ENCODE measurements at places on chromosomes 12 and 14.

DNA sequence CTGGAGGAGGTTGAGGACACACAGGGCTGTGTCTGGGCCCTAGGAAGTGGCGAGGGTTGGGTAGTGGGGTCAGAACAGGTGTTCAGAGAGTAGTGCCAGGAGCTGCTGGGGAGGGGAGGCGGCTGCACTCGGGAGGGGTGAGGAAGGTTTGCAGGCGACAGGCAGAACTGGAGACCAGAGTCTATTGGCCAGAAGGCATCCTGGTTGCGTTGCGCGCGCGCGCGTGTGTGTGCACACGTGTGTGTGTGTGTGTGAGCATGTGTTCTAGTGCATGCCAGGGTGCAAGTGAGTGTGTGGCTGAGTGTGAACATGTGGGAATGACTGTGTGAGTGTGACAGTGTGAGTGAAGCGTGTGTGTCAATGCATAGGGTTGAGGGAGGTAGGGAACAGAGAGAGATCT, 86.4 kb downstream of the CCDC92 start:
- no peak for DNase-seq

DNA sequence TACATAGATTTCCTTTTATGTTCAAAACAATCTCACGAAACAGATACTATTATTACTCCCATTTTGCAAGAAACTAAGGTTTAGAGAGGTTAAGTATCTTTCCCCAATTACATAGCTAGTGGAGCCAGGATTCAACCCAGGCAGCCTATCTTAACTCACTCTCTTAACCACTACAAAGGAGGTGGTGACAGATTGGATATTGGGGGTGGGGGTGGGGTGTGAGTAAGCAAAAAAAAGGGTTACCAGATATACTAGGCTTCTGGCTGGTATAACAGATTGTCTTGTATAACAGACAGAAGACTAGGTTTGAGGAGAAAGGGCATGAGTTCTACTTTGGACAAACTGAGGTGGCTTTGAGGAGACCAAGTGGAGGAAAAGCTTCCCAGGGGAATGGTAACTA, 2.1 kb downstream of the GMFB start:
- no peak for DNase-seq

GRCh38 chr12:105888696-105889095, 250.1 kb downstream of the NUAK1 start:
- no peak for DNase-seq

DNA sequence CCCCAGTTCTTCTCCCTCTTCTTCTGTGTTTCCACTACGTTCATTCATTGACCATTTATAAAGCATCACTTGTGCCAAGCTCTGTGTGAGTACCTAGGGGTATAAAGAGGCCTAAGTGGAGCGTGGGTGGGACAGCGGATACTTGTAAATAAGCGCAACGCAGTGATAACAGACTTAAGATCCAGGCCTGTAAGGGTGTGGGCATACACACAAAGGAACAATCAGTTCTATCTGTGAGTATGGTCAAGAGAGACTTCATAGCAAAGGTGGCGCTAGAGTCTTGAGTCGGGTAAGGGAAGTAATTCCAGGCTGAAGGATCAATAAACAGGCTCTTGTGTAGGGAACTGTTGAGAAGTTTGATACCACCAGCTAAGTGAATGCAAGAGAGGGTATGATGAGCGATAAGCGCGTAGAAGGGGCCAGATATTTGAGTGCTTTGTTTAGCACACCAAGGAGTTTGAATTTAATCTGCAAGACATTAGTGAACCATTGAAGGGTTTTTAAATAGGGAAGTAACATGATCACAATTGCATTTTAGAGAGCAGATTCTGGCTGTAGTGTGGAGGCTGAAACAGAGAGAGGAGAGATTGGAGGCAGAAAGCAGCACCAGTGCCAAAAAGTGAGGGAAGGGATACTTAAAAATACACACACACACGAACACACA, 1.0 kb upstream of the GXYLT1 start:
- DNase-seq, result no peak

DNA sequence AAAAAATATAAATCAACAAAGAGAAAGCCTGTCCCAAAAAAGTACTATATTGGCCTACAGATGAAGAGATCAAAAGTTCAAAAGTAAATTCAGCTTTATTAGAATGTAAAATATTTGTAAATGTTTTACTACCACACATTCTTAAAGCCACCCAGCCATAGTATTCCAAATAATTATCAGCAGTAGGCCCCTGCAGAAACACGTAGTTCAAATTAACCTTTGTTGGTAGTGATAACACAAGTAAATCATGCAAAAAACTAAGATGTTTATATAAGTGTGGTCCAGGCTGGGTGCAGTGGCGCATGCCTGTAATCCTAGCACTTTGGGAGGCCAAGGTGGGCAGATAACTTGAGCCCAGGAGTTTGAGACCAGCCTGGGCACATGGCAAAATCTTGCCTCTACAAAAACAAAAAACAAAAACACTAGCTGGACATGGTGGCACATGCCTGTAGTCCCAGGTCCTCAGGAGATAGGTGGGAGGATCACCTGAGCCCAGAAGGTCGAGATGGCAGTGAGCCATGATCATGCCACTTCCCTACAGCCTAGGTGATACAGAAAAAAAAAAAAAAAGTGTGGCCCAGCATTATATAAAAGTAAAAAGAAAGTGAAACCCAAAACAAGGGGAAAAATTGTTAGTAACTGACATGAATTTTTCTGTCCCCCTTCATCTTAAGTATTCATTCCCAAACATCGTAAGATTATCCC, 17.9 kb downstream of the SPTLC2 start:
- DNase-seq, result no peak

GRCh38 chr12:131315601-131316000, 361.9 kb downstream of the ADGRD1 start:
- no peak for DNase-seq

- DNase-seq, result no peak
Measured at GRCh38 chr12:17333287-17333686, 727.3 kb upstream of the LMO3 start.

- DNase-seq, result no peak
Measured at GRCh38 chr12:124704619-124705018, 137.2 kb upstream of the NCOR2 start.

- no peak for DNase-seq
Measured at GRCh38 chr12:122669397-122670070, 33.6 kb downstream of the HCAR2 start.

DNA sequence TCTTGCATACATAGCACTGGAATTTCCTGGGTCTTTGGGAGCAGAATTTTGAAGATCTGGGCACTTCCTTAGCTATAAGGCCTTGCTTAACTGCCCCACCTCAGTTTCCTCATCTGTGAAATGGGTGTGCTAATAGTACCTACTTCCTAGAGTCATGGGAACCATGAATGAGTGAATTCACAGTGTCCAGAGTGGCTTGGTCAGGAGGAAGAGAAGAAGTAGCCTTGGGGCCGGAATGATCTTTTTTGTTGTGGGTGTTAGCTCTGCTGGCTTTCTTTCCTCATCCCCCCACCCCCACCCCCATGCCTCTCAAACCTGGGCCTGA, 2.4 kb downstream of the SH2B3 start:
- DNase-seq, result no peak

GRCh38 chr12:69468237-69469026, 1.8 kb upstream of the FRS2 start:
- no peak for DNase-seq
